ENCODE measurements at places on chromosomes 7 and 10.

- no peak for DNase-seq
Observed at GRCh38 chr10:79431891-79432831, 13.3 kb downstream of the ZCCHC24 start.

- DNase-seq, result no peak
Observed at GRCh38 chr10:88347597-88348304, 235.4 kb downstream of the RNLS start.

DNA sequence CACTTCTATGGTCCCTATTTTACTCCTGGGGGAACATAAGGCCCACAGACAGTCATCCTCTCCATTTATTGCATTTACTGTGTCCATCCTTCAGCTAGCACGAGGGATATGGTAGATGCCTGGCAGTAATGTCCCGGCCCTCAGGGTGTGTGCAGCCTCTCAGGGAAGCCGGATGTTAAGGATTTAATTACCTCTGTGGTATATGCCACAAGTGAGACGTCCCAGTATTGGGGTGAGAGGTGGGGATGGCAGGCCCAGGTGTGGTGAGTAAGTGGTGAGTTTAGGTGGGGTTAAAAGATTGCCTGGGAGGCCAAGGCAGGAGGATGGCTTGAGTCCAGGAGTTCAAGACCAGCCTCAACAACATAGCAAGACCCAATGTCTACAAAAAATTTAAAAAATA is 144.9 kb downstream of the SH3PXD2A start:
- DNase-seq, result no peak

DNA sequence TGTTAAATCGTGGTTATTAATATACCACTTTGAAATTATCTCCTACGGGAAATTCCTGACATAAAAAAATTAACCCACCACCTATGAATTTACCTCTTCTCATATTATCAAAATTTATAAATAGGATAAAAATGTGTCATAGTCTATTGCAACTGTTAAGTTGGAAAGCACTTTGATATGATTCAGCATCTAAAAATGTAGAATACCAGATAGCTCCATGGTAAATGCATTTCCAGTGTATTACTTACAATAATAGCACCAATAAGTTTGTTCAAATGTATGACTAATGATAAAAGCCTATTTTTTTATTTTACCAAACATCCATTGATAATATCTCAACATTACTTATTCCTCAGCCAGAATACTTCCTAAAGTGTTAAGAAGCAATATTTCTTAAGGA is 13.6 kb upstream of the KCND2 start:
- DNase-seq, result no peak
